ENCODE measurements at places on chromosomes 13 and 19. TPM values are rescaled to one million over a fixed set of nuclear protein-coding genes. Genes with fewer than 3 reads are reported as not detected.
A peak's percentile ranks its signal among the peaks of the same experiment; 100 is the strongest.

Gene ZNF540
- 0.40 TPM for total RNA-seq

Gene FCAR
- total RNA-seq = not detected

Gene CCL25
- 1.2 TPM for total RNA-seq

DNA sequence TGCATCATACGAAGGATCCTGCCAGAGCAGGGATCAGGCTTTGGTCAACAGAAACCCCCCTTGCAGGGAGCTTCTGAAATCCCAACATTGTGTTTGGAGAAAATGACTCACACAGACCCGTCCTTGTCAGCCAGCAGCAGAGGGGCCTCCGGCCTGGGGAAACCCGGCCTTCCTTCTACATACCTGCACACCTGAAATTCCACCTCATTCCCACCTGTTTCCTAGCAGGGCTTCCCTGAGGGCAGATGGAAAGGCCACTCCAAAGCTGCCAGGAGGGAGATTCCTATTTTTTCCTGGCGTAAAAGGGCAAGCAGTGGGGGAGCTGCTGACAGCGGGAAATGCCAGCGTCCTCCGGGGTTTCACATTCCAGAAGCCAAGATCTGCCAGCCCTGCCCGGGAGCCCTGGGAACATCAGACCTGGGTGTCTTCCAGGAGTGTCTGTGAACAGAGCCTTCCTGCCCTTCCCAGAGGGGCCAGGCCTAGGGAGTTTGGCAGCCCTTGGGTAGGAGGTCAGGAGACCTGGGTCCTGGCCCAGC, 3.0 kb upstream of the IGFL1 start:
- no peak for DNase-seq
- no peak overlapping the region for H3K27ac ChIP-seq
- H3K36me3 ChIP-seq = no peaks in the 10 kb centered on the region
- no peaks in the 10 kb centered on the region for H3K4me1 ChIP-seq
- no peak overlapping the region for H3K4me3 ChIP-seq

DNA sequence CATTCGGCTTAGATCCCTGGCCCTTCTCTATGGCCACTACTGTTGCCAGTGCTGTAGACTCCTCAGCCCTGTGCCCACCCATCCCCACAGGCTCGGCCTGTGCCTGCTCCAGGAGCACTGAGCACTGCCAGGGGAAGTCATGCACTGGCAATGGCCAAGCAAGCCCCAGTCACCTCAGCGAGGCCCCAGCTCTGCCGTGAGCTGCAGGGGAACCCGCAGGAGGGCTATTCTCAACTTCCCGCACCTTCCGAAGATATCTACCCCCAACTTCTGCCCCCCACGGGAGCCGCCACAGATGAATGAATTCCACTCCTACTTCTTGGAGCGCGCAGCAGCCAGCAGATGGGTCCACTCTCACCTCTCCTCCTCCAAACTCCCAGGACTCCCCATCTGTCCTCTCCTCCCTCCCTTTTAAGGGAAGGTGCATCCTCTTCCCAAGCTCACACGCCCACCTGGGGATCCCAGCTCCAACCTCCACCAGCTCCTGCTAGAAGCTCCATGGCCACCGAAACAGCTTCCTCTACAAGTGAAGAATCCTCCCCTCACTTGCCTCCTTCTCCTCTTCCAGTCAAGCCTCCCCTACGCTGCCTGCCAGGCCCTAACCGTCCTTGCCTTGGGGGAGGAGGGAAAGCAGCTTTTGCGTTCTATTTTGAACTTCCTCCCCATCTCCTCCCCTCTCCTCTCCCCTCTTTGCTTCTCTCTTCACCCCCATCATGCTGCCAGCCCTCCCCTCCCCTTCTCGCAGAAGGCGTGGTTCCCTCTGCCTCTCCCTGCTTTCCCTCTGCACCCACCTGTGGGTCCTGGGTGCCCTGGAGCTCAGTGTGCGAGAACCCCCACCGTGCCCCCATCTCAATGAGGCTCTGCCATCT, 52.2 kb downstream of the PEPD start:
- no peak overlapping the region for H3K4me3 ChIP-seq
- H3K4me1 ChIP-seq = no peaks in the 10 kb centered on the region

DNA sequence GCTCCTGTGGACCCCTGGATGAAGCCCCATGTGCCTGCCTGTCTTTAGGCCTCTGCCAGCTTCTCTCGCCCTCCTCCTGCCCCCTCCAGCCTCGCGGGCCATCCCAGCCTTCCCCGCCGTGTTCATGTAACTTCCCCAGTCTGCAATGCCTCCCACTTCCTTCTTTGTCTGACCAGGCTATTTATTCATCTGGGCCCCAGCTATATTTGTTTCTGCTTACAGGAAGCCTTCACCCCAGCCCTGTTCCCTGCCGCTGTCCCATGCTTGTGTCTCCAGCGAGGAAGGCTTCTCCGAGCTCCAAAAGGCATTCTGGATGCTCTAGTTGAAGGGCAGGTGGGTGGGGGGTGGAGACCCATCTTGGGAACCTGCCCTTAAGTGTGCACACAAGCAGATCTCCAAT, 7.9 kb upstream of the C3 start:
- H3K4me3 ChIP-seq = no peak overlapping the region
- H3K27ac ChIP-seq = no peak overlapping the region
- DNase-seq = no peak

DNA sequence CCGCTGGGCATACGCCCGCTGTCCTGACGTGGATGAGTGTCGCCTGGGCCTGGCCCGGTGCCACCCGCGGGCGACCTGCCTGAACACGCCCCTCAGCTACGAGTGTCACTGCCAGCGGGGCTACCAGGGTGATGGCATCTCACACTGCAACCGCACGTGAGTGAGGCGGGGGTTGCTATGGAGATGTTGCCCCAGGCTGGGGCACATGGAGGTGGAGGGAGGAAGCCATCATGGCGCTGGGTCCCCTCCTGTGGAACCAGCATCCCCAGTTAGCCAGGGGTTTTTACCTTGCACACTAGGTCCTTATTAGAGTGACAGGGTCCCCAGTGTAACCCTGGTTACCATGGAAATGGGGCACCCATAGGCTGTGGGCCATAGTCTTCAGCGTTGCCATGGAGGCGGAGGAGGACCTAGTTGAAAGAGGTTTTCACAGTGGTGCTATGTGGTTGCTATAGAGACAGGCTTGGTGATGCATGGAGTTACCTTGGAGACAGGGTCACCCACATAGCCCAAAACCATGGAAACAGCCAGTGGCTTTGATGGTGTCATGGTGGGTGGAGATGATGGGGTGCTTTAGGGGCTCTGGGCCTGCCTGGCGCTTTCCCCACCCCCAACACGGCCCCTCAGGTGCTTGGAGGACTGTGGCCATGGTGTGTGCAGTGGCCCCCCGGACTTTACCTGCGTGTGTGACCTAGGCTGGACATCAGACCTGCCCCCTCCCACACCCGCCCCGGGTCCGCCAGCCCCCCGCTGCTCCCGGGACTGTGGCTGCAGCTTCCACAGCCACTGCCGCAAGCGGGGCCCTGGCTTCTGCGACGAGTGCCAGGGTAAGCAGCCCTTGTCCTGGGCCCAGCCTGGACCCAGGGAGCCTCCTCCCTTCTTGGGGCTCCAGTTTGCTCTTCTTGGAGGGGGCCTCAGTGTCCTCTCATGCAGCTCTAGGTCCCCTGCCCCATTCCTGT, 27.1 kb downstream of the MEGF8 start:
- H3K27ac ChIP-seq = no peak overlapping the region
- no peaks in the 10 kb centered on the region for H3K36me3 ChIP-seq
- no peak overlapping the region for H3K4me3 ChIP-seq
- H3K27me3 ChIP-seq = no peaks in the 10 kb centered on the region

Gene SIGLEC12
- total RNA-seq = not detected

DNA sequence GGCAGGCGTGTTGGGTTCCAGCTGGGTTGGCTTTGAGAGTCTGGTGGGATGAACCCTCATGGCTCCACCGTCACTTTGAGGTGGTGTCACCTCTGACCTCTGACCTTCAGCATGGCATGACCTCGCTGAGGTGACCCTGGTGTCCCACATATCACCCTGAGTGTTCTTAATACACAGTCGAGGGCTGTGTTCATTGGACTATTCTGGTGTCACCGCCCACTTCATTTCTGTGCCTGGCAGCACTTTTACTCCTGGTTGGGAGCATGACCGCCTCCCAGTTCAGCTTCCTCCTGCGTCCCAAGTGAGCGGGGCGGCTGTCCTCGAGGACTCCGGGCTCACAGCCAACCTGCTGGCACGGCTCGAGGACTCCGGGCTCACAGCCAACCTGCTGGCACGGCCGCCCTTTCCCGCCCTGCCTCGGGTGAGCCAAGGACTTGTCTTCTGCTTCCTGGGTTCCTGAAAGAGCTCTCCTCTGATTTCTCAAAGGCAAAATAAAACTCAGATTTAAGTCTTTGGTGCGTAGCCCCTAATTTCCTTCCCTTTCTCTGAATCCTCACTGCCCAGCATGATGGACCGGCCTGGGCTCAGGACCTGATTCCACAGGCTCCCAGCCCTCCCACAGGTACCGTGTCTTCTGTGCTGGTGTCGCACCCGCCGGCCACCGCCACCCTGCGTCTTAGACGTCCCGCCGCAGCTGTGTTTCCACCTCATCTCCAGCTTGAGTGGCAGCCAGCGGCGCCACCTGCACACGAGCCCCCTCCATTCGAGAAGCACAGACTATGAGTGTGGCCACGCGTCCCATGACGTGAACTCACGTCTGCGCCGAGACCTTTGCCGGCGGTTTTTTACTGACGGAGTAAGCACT, 10.4 kb downstream of the ATP4B start:
- no peak overlapping the region for H3K27ac ChIP-seq
- H3K27me3 ChIP-seq = no peaks in the 10 kb centered on the region
- H3K4me3 ChIP-seq = no peak overlapping the region
- peaks cover 7% of the 10 kb centered on the region for H3K36me3 ChIP-seq
- H3K4me1 ChIP-seq = no peaks in the 10 kb centered on the region

GRCh38 chr13:80348750-80349149, 7.8 kb upstream of the SPRY2 start:
- H3K27ac ChIP-seq = no peak overlapping the region
- no peak overlapping the region for H3K4me3 ChIP-seq
- H3K4me1 ChIP-seq = no peaks in the 10 kb centered on the region
- H3K27me3 ChIP-seq = peaks cover 8% of the 10 kb centered on the region
- no peak for DNase-seq

- H3K4me1 ChIP-seq = peaks cover 8% of the 10 kb centered on the region
- DNase-seq = no peak
- no peaks in the 10 kb centered on the region for H3K36me3 ChIP-seq
- H3K4me3 ChIP-seq = no peak overlapping the region
Measured at GRCh38 chr13:114102521-114103288, 29.7 kb downstream of the RASA3 start.

DNA sequence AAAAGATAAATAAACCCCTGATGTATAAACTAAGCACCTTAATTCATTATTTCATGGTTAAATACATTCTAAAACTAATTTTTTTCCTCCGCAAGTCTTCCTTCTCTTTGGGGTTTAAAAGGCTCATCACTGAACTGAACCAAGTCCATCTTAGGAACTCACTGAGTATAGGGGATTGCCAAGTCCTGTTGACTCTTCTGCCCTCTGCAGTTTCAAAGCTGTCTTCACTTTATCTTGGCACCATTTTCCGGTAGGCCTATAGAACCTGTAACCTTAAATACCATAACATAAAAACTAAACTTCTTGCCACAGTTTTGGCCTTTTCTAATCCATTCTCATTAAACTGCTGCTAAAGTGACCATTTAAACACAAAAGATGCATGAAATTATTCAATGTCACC, 66.5 kb upstream of the USPL1 start:
- no peaks in the 10 kb centered on the region for H3K36me3 ChIP-seq
- H3K4me3 ChIP-seq = no peak overlapping the region
- peak; percentile 52 for DNase-seq

DNA sequence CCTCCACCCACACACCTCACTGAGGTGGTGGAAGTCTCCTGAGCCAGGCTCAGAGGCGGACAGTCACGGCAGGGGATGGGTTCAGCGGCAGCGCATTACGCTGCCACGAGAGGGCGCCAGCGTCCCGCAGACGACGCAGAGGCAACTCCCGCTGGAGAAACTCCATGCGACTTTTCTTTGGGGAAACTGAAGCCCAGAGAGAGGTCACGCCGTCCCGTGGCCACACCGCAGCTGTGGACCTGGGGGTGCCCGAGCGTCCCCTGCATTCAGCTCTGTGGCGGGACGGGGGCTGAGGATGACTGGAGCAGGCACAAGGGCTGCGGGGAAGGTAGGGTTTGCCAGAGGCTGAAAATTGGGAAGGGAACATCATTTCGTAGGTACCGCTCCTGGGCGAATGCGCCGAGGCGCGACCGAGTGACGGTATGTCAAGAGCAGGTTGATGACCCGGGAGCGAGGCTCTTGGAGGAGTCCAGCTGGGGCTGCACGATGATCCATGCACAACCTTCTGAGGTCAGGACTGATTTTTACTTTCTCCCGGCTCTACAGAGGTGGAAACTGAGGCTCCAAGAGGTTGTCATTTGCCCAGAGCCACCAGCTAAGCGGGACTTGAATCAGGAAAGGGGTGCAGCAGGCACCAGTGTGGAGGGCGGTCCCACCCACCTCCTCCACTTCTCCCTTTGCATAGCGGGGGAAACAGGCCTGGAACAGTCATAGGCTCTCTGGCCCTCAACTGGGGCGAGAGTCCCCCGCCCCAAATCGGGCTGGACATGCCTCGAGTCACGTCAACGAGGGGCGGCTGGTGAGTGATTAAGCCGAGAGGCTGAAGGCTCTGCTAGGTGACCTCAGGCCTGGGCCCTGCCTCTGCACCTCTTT, 690 bp upstream of the ARRDC2 start:
- peaks cover 20% of the 10 kb centered on the region for H3K27me3 ChIP-seq
- H3K27ac ChIP-seq = no peak overlapping the region
- H3K4me1 ChIP-seq = no peaks in the 10 kb centered on the region
- H3K36me3 ChIP-seq = no peaks in the 10 kb centered on the region
- H3K4me3 ChIP-seq = peak overlapping the region; percentile 51

GRCh38 chr13:21686751-21687391, 16.0 kb downstream of the FGF9 start:
- H3K4me1 ChIP-seq = no peaks in the 10 kb centered on the region
- no peak overlapping the region for H3K27ac ChIP-seq
- H3K36me3 ChIP-seq = no peaks in the 10 kb centered on the region
- no peak for DNase-seq

Gene SDHAF1
- 18.6 TPM for total RNA-seq

DNA sequence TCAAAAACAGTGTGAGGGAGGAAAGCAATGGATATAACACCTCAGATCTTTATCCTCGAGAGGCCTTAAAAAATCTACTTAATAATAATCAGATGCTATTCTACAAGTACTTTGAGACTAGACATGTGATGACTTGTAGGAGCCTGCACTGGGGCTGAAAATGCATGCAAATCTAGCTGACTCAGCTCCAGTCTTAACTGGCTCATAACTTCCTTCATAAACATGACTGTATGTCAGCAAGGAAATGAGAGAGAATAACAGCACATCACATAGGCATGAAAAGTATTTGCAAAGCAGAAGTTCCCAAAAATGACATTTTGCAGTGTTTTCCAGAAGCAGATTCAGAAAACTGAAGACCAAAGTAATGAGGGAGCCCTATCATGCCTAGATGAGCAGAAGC, 38.1 kb downstream of the PSG5 start:
- H3K4me1 ChIP-seq = no peaks in the 10 kb centered on the region
- H3K27ac ChIP-seq = no peak overlapping the region
- no peaks in the 10 kb centered on the region for H3K27me3 ChIP-seq
- H3K4me3 ChIP-seq = no peak overlapping the region
- no peak for DNase-seq

Gene C19orf53
- 95.6 TPM for total RNA-seq

- no peak overlapping the region for H3K4me3 ChIP-seq
- H3K36me3 ChIP-seq = no peaks in the 10 kb centered on the region
- no peak for DNase-seq
- H3K27me3 ChIP-seq = no peaks in the 10 kb centered on the region
Measured at GRCh38 chr13:83940742-83941141, 58.5 kb upstream of the SLITRK1 start.

Gene BEST2
- total RNA-seq = not detected

GRCh38 chr19:12657966-12658365, 8.6 kb downstream of the MAN2B1 start:
- H3K27ac ChIP-seq = no peak overlapping the region
- no peak overlapping the region for H3K4me3 ChIP-seq
- H3K27me3 ChIP-seq = no peaks in the 10 kb centered on the region
- DNase-seq = no peak
